ENCODE measurements at places on chromosomes 5 and 9. TPM values are rescaled to one million over a fixed set of nuclear protein-coding genes. Genes with fewer than 3 reads are reported as not detected.

DNA sequence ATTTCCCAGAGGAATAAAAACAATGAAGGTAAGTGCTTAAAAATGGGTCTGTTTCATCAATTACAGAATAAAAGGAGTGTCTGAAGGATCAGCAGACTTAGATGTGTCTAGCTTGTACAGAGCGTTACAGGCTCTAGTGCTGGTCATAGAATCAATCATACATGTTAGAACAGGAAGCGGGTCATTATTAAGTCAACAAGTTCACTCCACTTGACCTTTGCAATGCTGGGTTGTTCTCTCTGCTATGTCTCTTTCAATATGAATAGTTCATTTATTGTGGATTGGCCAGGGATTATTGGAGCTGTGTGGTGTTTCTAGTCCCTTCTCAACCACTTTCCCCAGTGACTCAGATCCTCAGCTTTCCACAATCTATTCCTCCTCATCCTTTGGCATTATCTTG, 20.7 kb upstream of the EGFLAM start:
- H3K27ac ChIP-seq, result no peak overlapping the region
- DNase-seq, result no peak
- H3K4me1 ChIP-seq, result no peaks in the 10 kb centered on the region
- H3K27me3 ChIP-seq, result peaks cover 14% of the 10 kb centered on the region
- no peak overlapping the region for H3K4me3 ChIP-seq

DNA sequence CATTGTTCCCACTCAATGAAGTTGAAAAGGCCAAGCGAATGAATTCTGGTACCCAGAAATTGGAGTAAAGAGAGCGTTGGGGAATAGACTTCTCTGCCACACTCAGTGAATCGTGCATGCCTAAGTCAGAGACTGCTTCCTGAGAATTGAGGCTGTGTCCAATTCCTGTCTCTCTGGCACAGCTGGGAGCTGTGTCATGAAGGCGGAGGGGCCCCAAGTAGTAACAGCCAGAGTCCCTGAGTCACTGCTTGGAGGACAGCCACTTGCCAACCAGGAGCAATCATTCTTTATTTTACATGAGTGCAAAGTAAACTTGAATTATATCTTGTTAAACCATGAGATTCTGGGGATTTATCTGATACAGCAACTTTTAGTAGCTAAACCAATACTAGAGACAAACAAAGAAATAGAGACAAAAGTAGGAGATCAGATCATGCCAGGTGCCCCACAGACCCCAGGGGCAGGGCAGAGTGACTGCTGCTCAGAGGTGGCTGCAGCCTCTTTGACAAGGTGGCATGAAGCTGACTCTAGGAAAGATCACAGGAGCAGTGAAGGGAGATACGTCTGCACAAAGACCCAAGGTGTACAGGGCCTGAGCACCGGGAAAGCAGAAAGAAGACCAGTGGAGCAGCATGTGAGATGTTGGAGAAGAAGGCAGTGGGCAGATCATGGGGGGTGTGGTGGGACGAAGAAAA, 246.0 kb downstream of the GADD45G start:
- no peak overlapping the region for H3K4me3 ChIP-seq
- no peak for DNase-seq
- H3K36me3 ChIP-seq, result no peaks in the 10 kb centered on the region
- H3K27me3 ChIP-seq, result no peaks in the 10 kb centered on the region

DNA sequence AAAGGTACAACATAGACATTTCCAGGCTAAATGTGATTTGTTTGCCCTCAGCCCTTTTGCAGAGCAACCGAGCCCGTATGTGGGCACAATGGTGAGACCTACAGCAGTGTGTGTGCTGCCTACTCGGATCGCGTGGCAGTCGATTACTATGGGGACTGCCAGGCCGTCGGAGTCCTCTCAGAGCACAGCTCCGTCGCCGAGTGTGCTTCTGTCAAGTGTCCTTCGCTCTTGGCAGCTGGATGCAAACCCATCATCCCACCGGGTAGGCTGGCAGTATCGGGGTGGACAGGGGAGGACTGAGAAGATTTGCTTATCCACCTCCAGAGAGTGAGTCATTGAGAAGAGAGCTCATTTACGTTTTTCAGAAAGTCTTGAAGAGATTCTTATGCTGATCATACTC, 17.8 kb upstream of the GLIPR2 start:
- no peak overlapping the region for H3K27ac ChIP-seq
- no peaks in the 10 kb centered on the region for H3K4me1 ChIP-seq
- no peaks in the 10 kb centered on the region for H3K27me3 ChIP-seq
- no peak for DNase-seq
- peaks cover 43% of the 10 kb centered on the region for H3K36me3 ChIP-seq
- H3K4me3 ChIP-seq, result no peak overlapping the region

GRCh38 chr9:2928411-2928810, 84.5 kb upstream of the PUM3 start:
- H3K36me3 ChIP-seq, result no peaks in the 10 kb centered on the region
- no peak overlapping the region for H3K4me3 ChIP-seq
- H3K27me3 ChIP-seq, result peaks cover 13% of the 10 kb centered on the region
- no peaks in the 10 kb centered on the region for H3K4me1 ChIP-seq

GRCh38 chr5:172886476-172886875, 52.4 kb downstream of the ERGIC1 start:
- H3K27ac ChIP-seq, result peak overlapping the region; percentile 23
- H3K27me3 ChIP-seq, result no peaks in the 10 kb centered on the region
- DNase-seq, result no peak
- H3K4me1 ChIP-seq, result peaks cover 35% of the 10 kb centered on the region
- H3K4me3 ChIP-seq, result no peak overlapping the region

- H3K36me3 ChIP-seq, result peaks cover 3% of the 10 kb centered on the region
- H3K27me3 ChIP-seq, result no peaks in the 10 kb centered on the region
- H3K4me3 ChIP-seq, result no peak overlapping the region
- peaks cover 20% of the 10 kb centered on the region for H3K4me1 ChIP-seq
These were observed 23.3 kb upstream of the EEIG1 start for GRCh38 chr9:128003966-128004604.

UBE2D2 gene
- 114 TPM for total RNA-seq

FGF10 gene
- not detected for total RNA-seq
